ENCODE measurements at places on chromosomes 5 and 9.

DNA sequence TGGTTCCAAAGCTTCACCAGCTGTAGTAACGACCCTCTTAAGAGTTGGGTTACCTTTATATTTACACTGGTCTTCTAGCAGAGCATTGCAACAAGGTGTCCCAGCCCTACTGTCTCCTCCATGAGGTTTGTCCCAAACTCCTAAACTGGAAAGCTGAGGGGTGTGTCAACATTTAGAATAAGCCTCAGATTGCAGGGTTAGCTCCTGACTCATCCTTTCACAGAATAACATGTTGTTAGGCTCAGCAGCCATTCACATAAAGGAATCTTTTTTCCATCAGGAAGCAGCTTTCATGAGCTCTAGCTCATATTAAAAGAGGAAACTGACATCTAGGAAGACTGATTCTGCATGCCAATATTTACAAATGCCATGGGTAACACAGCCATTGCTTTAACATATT lies 238.7 kb downstream of the EFNA5 start:
- DNase-seq: no peak

- DNase-seq: no peak
Measured at GRCh38 chr9:130825351-130825651, 9.8 kb upstream of the ABL1 start.

DNA sequence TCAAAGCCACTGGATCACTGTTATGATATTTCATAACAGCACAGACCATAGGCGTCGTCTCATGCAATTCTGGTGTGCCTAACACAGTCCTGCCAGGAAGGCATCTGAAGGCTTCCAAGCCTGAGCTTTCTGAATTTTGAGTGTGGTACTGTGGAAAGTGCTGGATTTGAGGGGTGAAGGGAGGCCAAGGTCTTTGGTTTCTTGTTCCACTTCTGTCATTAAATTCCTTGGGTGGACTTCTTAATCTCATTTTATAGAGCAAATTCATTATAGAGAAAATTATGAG lies 441.3 kb upstream of the PIK3R1 start:
- DNase-seq: no peak

DNA sequence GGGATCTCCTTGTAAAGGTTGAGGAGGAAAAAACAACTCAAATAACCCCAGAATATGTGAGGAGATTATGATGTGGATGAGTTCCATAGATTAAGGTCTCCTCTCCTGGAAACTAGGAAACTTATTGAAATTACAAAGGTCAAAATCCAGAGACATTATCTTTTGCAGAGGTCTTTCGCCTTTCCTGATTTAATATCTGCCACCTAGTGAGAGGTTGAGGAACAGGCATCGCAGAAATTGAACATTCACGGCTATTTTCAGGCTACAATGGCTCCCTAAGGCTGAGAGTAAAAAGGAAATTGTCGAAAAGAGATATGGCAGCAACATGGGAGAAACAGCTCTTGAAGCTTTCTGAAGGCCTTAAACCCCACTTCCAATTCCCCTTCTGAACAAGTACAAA lies 127.5 kb upstream of the PLCXD3 start:
- DNase-seq: no peak

DNA sequence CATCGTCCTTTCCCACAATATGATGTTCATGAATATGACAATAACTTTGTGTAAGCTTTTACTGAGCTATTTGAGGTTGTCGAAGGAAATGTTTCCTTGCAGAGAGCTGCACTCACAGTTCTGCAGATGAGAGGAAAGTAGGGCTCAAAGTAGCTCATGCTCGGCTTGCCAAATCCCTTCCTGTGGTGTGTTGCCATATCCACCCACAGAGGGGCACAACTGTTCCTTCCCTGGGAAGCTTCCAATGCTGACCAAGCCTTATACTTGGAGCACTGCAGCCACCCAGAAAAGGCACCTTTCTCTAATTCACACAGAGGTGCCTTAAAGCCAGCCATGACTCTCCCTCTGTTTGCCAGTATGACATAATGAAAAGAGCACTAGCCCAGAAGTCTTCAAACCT lies 390.3 kb downstream of the CAAP1 start:
- DNase-seq: no peak

GRCh38 chr5:84445049-84445685 lies 60.5 kb upstream of the EDIL3 start:
- DNase-seq: no peak

GRCh38 chr9:78311886-78312524 lies 15.1 kb downstream of the PSAT1 start:
- DNase-seq: no peak

DNA sequence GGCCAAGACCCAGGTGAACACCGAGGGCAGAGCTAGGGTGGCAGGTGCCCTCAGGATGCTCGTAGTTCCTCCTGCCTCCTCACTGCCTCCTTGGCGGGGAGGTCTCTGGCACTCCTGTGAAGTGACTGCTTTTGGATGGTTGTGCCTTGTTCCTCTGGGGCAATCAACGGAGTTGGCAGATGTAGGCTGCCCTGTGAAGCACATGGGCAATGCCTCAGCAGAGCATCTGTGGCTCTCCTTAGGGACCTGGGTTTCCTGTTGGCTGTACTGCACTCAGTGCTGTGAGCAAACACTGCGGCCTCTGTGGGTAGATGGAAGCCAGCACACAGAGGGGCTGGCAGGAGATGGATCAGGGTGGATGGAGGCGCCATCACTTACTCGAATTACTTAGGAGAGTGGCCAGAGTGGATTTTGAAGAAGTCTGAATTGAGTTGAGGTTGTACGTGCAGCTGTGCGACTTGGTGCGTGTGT lies 71.4 kb upstream of the COL5A1 start:
- DNase-seq: no peak

GRCh38 chr9:129223551-129224208 lies 45.6 kb upstream of the IER5L start:
- no peak for DNase-seq

DNA sequence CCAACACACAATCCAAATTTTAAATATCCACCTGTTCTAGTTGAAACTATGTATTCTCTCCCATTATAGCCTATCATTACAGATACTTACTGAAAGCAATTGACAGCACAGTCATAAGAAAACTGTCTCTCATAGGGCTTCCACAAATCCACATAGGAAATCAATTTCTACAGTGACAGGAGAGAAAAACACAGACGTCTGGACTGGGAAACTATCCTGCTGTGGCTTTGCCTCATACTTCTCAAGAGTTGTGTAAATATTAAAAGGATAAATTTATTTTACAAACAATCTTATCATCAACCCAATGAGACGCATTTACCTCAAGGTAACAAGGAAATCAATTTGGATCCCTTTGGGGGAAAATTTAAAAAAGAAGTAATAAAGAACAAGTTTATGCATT lies 517.5 kb downstream of the EFNA5 start:
- no peak for DNase-seq

DNA sequence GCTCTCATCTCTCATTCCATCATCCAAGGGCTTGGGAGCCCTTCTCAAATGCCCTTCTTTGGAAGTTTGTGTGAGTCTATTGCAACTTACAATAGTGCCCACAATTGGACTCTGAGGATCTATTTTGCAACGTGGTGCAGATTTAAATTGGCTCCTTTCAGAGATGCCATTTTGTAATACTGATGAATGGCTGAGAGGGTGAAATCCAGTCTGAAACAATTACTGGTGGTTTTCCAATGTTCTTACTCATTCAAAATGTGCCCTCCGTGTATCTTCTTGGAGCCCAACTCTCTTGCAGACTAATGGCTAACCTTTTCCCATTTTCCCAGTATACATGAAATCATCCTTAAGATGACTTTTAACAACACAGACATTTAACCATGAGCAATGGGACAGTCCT lies 6.1 kb downstream of the ZNF462 start:
- no peak for DNase-seq

DNA sequence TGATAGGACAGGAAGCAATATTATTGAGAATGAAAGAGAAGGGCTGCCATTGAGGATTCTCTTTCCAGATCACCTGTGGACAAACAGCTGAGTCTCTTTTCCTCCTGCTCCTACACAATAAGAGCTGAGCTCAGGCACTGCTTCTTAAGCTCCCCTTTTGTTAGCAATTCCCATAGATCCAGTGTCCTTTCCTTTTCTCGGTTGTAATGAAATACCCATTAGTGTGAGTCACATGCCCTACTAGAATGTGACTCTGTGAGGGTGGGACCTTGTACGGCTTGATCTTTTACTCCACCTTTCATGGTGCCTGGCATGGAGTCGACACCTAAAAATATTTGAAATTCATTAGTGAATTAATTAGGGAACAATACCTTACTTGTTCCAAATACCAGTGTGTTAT lies 269.2 kb downstream of the NR3C1 start:
- no peak for DNase-seq

DNA sequence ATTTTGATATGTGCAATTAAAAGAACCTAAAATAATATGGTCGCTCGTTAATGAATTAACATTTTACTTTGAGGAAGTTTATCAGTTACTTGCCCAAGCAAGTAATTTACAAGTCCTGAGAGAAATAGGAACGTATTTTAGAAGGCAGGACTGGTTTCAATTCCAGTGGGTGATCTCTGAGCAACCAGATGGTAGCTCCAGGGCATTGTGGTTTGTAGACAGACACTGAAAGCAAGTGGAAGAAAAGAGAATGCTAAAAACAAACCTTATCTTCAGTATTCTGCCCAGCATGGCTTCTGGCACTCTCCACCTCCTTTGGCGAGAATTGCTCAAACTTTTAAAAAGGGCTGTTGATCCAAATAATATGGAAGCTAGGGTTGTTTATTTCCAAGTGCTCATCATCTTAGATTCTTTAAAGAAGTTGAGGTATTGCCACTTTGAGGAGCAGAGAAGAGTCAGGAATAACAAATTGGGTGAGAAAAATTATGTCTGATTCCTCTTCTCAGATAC lies 31.8 kb upstream of the ERAP2 start:
- DNase-seq: no peak

DNA sequence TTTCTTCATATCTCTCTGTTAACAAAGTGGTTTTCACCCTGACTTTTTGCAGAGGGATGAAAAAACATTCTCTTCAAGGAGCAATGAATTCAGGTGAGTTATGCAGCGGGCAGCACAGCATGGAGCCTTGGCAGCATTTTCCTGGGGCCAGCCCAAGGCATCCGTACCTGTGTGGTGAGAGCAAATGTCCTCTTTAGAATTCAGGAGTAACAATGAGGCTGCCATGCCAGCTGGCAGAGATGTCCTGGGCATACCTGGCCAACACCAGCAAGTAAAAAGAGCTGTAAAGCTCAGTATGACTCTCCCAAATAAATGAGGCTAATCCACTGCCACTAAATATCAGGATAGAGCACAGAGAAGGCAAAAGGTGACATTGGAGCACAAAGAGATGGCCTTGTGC lies 277.6 kb upstream of the TRPC7 start:
- DNase-seq: no peak

GRCh38 chr9:13443346-13444244 lies 164.1 kb upstream of the MPDZ start:
- DNase-seq: peak; percentile 2

DNA sequence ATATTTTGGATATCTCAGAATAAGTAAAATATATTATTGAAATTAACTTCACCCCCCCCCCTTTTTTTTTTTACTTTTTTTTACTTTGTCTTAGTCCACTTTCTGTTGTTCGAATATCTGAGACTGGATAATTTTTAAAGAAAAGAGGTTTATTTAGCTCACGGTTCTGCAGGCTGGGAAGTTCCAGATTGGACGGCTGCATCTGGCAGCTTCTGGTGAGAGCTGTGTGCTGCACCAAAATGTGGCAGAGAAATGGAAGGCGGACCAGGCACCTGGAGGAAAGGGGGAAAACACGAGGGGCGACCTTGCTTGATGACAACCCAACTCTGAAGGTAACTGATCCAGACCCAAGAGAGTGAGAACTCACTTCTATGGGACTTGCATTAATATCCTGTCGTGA lies 5.6 kb upstream of the GMCL2 start:
- no peak for DNase-seq

GRCh38 chr5:67378256-67378655 lies 181.7 kb upstream of the CD180 start:
- no peak for DNase-seq

- peak; percentile 7 for DNase-seq
Measured at GRCh38 chr5:95644351-95645042, 2.1 kb upstream of the RFESD start.

DNA sequence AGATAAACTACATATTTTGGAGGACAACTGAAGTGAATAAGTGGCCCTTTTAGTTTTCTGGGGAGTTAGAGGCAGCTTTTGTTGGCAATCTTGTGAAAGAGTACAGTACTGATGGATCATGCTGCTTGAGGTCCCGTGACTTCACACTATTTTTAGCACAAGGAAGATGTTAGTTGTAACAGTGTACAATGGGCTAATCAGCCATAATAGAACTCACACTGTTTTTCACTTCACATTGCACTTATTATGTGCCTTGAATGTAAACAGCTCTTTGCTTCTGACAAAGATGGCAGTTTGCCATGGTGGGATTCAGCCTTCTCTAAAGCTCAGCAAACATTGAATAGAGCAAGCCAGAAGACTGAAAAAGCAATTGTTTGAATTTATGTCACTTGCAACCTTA lies 176.7 kb upstream of the ZNF608 start:
- peak; percentile 71 for DNase-seq
